ENCODE measurements at places on chromosomes 16 and 17.
A peak's percentile ranks its signal among the peaks of the same experiment; 100 is the strongest.

- no peaks in the 10 kb centered on the region for H3K27me3 ChIP-seq
- DNase-seq = no peak
- no peaks in the 10 kb centered on the region for H3K36me3 ChIP-seq
- H3K4me1 ChIP-seq = no peaks in the 10 kb centered on the region
- no peak overlapping the region for H3K4me3 ChIP-seq
- H3K27ac ChIP-seq = no peak overlapping the region
These were observed 273.1 kb downstream of the CDH13 start for GRCh38 chr16:82899731-82900450.

- no peak overlapping the region for H3K27ac ChIP-seq
- H3K4me1 ChIP-seq = peaks cover 12% of the 10 kb centered on the region
- H3K27me3 ChIP-seq = no peaks in the 10 kb centered on the region
- DNase-seq = no peak
- H3K36me3 ChIP-seq = no peaks in the 10 kb centered on the region
These were observed 37.4 kb upstream of the EMP2 start for GRCh38 chr16:10617662-10618420.

- peak; percentile 54 for DNase-seq
- H3K4me1 ChIP-seq = peaks cover 7% of the 10 kb centered on the region
- H3K27ac ChIP-seq = peak overlapping the region; percentile 86
- no peaks in the 10 kb centered on the region for H3K27me3 ChIP-seq
These were observed 485 bp downstream of the DNAJA3 start for GRCh38 chr16:4426021-4426684.

- H3K4me1 ChIP-seq = no peaks in the 10 kb centered on the region
- no peak overlapping the region for H3K4me3 ChIP-seq
- H3K27ac ChIP-seq = no peak overlapping the region
These were observed 4.4 kb downstream of the PDIA2 start for GRCh38 chr16:287298-287811.
